ENCODE measurements at places on chromosomes 7 and 10.

GRCh38 chr7:150876817-150877526 is 24.7 kb downstream of the AOC1 start:
- peak; percentile 64 for DNase-seq

- no peak for DNase-seq
Measured at GRCh38 chr7:139582671-139583155, 59.2 kb downstream of the CLEC2L start.

GRCh38 chr7:108808549-108809266 is 239.0 kb downstream of the DNAJB9 start:
- no peak for DNase-seq

GRCh38 chr10:92405419-92405924 is 114.5 kb downstream of the MARCHF5 start:
- DNase-seq: no peak

DNA sequence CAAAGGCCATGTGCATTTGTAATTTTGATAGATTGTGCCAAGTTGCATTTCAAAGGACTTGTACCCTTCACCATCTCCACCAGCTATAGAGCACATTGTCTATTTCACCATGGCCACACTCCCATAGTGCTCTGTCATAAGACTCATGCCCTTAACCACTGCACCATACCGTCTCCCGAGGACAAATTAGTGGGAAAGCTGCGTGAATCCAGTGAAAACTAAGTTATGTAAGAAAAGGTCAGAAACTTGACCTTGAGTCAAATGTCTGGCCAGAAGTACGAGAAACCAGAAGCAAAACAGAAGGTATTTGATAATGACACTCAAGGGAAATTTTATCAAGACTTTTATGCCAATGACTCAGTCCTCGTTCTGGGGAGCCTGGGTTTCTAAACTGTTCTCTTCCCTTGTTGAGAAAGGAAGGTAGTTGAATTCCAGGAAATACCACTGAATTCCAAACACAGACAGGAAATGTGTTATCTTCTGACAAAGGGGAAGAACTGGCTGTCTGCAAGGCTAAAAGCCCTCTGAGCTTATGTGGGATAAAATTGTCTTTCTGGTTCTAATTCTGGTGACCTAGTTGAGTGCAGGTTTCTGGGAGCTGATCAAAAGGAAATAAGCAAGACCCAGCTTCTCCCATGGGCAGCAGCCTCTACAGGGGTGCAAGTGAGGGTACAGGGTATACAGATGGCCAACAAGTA is 49.7 kb downstream of the CDK1 start:
- peak; percentile 86 for DNase-seq

- DNase-seq: no peak
Measured at GRCh38 chr7:120724448-120724847, 133.5 kb downstream of the TSPAN12 start.

- no peak for DNase-seq
Measured at GRCh38 chr10:109386101-109386500, 537.2 kb downstream of the XPNPEP1 start.

DNA sequence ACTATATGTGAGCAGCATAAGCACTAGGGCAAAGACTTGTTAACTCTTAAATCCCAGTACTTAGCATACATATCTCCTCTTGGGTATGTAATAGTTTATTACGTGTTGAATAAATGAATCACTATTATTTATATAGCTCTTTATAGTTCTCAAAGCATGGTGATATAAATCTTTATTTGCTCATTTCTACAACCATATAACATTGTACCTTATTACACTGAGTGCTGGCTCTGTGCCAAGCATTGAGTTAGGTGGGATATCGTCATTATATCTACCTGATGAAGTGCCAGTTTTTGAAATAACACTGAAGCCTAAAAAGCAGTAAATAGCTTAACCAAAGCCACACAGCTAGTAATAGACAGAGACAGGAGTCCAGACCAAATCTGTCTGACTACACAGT is 27.9 kb downstream of the AHR start:
- DNase-seq: no peak

DNA sequence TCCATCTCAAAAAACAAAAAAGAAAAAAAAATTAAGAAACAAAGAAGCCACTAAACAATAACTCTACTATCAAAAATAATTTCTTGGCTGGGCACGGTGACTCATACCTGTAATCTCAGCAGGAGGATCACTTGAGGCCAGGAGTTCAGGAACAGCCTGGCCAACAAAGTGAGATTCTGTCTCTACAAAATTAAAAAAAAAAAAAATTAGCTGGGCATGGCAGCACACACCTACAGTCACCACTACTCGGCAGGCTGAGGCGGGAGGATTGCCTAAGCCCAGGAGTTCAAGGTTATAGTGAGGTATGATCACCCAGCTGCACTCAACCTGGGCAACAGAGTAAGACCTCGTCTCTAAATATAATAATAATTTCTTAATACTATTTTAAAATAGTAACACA is 69.0 kb downstream of the PARD3 start:
- DNase-seq: no peak

DNA sequence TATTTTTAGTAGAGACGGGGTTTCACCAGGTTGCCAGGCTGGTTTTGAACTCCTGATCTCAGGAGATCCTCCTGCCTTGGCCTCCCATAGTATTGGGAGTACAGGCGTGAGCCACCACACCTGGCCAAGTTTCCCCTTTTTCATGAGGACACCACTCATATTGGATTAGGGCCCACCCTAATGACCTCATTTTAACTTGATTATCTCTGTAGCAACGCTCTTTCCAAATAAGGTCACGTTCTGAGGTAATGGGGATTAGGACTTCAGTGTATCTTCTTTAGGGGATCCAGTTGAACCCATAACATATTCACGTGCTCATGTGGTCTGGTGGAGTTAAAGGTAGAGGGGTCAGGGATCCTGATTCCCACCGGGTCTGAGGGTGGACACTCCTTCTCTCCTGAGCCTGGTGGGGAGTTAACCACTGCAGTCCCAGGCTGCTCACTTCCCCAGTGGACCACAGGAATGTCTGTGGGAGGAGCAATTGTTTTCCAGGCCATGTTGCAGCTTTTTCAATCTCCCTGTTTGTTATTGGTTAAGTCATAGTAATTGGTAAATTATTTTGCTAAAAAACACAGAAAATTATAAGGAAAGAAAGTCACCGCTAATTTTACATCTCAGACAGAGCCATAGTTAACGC is 130.5 kb downstream of the GRK5 start:
- peak; percentile 74 for DNase-seq

DNA sequence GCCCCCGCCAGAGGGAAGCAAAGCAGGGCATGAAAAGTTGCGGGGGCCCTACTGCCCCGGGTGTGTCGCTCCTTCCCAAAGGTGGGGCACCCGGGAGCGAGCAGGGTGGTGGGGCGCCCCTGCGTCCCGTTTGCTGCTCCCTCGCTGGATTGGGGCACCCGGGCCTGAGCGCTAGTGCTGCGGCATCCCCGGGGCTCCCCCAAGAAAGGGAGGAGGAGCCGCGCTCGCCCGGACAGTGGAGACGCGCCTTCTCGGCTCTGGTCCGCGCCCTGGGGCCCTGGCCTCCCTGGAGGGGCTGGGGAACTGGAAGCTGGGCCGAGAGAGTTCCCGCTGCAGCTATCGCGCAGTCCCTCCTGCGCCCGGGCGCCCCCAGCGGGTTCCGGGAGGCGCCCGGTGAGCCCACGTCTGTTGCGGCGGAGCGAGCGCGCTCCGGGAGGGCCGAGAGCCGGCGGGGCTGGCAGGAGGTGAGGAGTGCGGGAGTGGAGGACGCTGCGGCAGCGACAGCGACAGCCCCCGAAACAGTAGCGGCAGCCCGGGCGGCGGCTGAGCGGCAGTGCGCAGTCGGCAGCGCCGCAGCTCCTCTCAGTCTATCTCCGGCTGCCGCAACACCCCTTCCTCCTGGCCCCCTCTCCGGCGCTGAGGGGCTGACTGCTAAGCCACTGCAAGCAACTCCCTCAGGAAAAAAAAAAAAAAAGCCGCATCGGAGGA is 504 bp upstream of the BMPER start:
- peak; percentile 59 for DNase-seq

DNA sequence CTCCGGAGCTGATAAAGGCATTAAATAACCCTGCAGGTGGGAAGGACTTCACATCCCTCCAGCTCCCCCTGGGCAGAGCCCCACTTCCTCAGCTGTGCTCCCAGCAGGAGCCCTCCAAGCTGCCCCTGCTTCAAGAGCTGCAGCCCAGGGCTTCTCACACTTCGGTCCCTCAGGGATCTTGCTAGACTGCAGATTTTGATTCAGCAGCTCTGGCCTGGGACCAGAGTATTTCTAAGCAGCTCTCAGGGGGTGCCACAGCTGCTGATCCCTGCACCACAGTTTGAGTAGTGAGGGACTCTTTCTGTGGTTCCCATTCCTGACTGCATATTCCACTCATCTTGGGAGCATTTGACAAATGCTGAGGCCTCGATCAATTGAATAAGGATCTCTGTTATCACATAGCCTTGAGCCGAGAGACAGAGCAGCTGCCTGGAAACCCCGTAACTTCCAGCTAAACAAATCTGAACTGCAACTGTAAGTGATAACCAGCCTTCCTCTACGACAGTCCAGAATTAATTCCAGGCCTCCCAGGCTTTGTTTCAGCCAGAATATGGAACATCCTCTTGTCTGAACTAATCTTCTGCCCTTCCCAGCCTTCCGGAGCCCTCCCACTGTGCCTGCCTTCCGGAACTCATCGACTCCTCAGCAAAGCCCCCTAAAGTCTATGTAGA is 161.4 kb downstream of the CCDC3 start:
- no peak for DNase-seq

DNA sequence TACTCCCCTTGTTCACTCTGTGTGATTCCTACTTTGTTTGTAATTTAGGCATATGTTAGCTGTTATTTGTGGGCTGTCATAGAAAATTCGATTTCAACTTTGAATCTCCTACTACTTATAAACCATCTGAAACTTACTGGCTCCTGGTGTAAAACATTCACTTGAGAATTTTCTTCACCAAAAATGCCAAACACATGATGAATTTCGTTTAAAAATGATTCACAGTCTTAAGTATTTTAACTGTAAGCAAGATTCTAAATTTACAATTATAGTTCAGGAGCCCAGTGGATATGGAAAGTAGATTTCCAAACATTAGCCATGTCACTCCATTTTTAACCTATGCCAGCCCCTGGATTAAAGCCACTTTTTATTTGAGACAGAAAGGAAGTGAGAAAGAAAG is 3.1 kb downstream of the CPED1 start:
- DNase-seq: peak; percentile 90

DNA sequence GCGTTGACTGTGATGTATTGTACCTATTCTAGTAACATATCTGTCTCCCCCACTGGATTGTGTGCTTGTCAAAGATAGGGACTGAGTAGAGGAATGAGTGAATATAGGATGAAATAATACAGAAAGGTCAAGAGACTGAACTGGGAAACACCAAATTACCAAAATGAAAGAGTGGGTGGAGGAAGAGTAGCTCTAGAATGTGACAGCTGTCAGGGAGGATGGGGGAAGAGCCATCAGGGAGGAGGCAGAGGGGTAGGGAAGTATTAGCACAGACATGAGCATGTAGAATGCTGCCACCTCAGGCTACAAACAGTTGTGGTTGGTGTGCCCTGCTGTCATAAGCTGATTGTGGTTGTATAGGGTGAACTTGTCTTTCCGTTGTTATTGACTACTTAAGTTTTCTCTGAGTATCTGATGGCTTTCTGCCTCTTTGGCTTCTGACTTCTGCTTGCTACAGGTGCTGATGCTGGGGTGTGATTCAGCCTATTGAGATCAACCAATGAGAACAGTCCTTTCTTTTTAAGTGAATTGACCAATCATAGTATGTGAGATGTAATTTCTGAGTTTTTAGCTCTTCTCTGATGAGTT is 5.6 kb downstream of the CCSER2 start:
- peak; percentile 55 for DNase-seq

DNA sequence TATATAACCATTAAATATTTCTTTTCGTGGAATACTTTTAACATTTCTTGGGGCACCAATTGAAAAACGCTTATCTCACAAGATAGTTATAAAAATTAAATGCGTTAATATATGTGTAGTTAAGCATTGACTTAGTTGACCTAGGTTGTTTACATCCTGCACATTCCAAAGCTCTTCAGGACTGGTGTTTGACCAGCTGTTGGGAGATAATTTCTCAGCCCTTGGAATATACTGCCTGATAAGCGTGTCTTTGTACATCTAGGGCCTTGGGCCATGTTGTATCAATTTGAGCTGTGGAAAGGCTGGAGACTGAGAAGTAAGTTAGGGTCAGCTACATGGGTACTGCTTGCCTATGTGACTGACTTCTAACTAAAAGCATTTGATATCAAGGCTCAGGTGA is 90.0 kb upstream of the AOAH start:
- DNase-seq: no peak

GRCh38 chr10:102648889-102649796 is 4.9 kb downstream of the TRIM8 start:
- DNase-seq: no peak

DNA sequence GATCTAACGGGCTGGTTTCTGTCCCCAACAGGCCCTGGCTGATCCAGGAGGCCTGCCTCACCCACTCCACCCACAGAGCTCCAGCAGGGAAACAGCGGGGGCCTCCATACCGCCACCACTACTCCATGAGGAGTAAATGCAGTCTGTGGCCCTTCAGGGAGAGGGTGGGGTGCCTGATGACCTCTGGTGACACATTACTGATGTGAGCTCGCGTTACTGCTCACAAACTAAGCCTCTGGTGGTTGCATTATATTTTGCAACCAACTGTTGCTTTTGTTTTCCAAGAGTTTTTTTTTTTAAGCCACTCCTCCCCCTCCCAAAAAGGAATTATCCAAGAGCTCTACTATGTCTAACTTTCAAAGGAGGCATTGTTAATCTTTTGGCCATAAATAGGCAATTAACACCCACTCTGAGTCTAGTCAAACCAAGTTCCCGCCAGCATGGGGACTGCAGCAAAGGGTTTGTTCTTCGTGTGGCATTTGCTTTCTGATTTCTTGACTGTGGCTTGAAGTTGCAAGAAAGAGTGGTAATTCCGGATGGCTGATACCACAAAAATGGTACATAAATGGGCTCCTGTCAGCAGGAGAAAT is 72.6 kb downstream of the FAM53B start:
- DNase-seq: no peak

DNA sequence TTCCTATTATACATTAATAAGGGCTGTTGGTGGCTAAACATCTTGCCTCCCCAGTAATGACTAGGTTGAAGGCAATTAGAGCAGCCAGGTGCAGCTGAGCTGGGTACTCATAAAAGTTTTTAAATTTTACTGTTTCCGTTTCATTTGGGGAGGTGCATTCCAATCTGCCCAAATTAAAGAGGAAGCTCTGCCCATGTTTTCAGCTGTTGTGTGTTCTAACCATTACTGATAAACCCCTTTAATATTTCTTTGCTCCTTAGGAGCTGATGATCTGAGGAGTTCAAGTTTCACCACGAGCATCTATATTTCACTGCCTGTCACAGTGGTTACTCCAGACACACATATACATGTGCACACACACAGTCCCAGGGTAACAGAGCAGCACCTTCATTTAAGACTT is 94.4 kb downstream of the JAZF1 start:
- no peak for DNase-seq

- DNase-seq: no peak
Measured at GRCh38 chr10:129843131-129843541, 120.9 kb downstream of the EBF3 start.

All from IMR-90 (cell line).